ENCODE measurements at places on chromosomes 3 and 15.

GRCh38 chr3:143334231-143334630 lies 214.7 kb downstream of the CHST2 start:
- no peak for DNase-seq

- DNase-seq: no peak
Observed at GRCh38 chr3:161231861-161232260, 10.8 kb downstream of the NMD3 start.

DNA sequence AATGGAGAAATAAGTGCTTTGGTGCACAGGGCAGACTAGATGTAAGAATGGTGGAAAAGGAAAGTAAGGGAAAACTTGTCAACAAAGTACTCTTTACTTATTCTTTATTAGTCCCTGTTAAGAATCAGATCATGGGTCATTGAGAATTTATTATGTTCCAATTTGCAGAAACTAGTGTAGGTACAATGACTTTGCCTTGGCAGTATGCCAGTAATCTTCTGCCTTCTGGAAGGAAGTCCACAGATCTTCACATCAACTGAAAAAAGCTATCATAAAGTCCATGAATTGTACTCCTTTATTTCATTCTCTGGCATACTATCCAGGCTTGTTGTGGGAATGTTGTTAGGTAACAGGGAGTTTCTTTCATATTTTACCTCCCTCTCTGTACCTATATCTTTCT lies 88.2 kb upstream of the FLNB start:
- no peak for DNase-seq

- DNase-seq: no peak
Observed at GRCh38 chr3:38136393-38136776, 542 bp downstream of the ACAA1 start.

DNA sequence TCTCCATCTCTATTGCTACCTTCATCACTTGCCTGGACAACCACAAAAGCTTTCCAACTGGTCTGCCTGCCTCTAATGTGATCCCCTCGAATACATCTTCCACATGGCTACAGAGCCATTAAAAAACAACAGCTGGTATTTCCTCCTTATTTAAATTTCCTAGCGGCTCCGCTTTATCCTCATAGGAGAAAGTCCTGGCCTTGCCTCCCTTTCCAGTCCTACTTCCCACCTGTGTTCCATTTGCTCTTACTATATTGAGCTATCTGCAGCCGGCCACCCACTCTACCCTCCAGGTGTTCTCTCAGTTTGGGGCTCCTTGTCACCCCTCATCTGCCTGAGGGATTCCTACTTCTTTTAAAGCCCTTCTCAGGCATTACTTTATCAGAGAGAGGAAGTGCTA lies 49.7 kb upstream of the TSPAN3 start:
- no peak for DNase-seq

Data from left ventricle myocardium superior (tissue), 1 donor.